Chondrocyte (in vitro differentiated cells): ENCODE measurements at places on chromosomes 1 and 21. TPM values are rescaled to one million over a fixed set of nuclear protein-coding genes. Genes with fewer than 3 reads are reported as not detected.

GRCh38 chr1:175839779-175840669, 96.6 kb upstream of the TNR start:
- no peak overlapping the region for H3K4me3 ChIP-seq
- H3K27me3 ChIP-seq = peaks cover 36% of the 10 kb centered on the region
- no peak for DNase-seq
- no peaks in the 10 kb centered on the region for H3K4me1 ChIP-seq
- no peak overlapping the region for H3K27ac ChIP-seq

Gene BEND5
- 1.5 to 4.2 TPM (median 2.2 TPM) in 3 replicates for total RNA-seq

Gene MSH4
- total RNA-seq = 0.20 to 0.48 TPM in 2 of 3 replicates, not detected in the other

GRCh38 chr1:163162381-163162914, 40.3 kb downstream of the RGS5 start:
- H3K36me3 ChIP-seq = peaks cover 19% of the 10 kb centered on the region
- peak overlapping the region; percentile 41 for H3K4me3 ChIP-seq
- no peaks in the 10 kb centered on the region for H3K27me3 ChIP-seq

Gene NHLH1
- 0.17 to 0.18 TPM in 2 of 3 replicates, not detected in the other for total RNA-seq

Gene DVL1
- total RNA-seq = 59.6 to 66.5 TPM (median 59.9 TPM) in 3 replicates

GRCh38 chr1:185679220-185679619, 55.0 kb upstream of the HMCN1 start:
- peaks cover 11% of the 10 kb centered on the region for H3K4me1 ChIP-seq
- no peak for DNase-seq
- H3K4me3 ChIP-seq = no peak overlapping the region
- no peaks in the 10 kb centered on the region for H3K36me3 ChIP-seq

DNA sequence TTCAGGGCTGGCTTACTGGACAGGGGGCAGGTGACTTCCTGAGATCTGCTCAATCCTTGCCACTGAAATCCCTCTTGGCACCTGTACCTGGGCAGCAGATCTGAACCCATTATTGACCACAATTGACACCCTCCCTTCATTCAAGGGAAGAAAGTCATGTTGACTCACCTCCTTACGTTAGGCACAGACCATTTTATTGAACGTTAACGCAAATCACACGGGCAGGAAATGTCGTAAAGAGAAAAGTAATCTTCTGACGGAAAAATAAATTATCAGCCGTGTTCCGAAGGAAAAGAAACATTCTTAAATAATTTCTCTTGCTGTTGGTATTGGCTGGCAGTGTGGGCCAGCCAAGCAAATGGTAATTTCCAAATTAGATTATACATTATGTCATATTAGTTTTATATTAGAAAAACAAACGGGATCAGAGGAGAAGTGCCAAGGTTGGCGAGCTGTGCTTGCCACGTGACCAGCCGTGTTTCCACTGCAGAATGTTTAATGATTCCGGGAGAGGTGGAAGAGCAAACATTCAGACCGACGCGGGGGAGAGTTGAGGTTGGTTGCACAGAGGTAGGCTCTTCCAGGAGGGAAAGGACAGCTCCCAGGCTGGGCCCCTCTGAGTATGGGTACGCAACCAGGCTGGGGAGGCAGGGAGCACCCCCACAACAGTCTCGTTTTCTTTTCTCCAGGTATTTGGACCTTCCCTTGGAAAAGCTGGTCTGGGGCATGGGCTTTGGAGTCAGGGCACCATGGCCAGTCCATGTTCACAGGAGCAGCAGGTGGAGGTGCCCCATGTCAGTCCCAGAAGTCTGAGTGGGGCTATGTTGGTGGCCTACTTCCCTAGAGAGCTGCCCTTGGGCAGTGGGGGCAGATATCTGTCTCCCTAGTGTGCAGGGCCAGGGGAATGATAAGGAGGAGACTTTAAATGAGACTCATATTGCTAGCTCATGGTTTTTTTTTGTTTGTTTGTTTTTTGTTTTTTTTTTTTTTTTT, 121.1 kb downstream of the FOXD2 start:
- peaks cover 43% of the 10 kb centered on the region for H3K27me3 ChIP-seq
- no peak for DNase-seq
- H3K4me1 ChIP-seq = peaks cover 17% of the 10 kb centered on the region
- H3K27ac ChIP-seq = no peak overlapping the region
- no peak overlapping the region for H3K4me3 ChIP-seq

Gene GFI1
- 0.15 TPM in 1 of 3 replicates, not detected in the others for total RNA-seq

- DNase-seq = no peak
- no peak overlapping the region for H3K4me3 ChIP-seq
- H3K4me1 ChIP-seq = no peaks in the 10 kb centered on the region
- H3K36me3 ChIP-seq = no peaks in the 10 kb centered on the region
- no peak overlapping the region for H3K27ac ChIP-seq
- peaks cover 19% of the 10 kb centered on the region for H3K27me3 ChIP-seq
These were observed 26.7 kb downstream of the RGSL1 start for GRCh38 chr1:182476625-182477024.
